H9 (cell line): ENCODE measurements at places on chromosomes 7 and 10.
A peak's percentile ranks its signal among the peaks of the same experiment; 100 is the strongest.

- no peaks in the 10 kb centered on the region for H3K27me3 ChIP-seq
- no peak overlapping the region for H3K27ac ChIP-seq
- H3K4me3 ChIP-seq = no peak overlapping the region
- H3K36me3 ChIP-seq = peaks cover 5% of the 10 kb centered on the region; the same call in 1 of the 2 replicates
Measured at GRCh38 chr7:41900532-41900931, 197.6 kb upstream of the INHBA start.

DNA sequence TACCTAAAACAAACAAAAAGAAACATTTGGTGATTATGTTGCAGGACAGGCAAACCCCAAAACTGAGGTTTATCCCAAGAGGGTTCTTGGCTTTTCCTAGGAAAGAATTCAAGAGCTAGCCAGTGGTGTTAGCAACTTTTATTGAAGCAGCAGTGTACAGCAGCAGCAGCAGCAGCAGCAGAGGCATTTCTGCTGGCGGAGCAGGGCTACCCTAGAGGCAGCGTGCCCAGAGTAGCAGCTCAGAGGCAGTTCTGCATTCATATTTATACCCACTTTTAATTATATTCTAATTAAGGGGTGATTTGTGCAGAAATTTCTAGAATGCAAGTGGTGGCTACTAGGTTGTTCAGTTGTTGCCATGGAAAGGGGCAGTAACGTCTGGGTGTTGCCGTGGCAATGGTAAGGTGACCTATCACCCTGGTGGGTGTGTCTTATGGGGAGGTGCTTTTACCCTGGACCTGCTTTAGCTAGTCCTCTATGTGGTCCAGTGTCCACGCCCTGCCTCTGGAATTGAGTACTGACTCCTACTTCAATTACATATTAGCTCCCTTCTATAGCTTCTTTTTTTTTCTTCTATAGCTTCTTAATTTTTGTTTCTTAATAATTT lies 53.9 kb downstream of the VCL start:
- H3K4me3 ChIP-seq = no peak overlapping the region
- peaks cover 7% of the 10 kb centered on the region for H3K36me3 ChIP-seq
- no peaks in the 10 kb centered on the region for H3K27me3 ChIP-seq
- H3K27ac ChIP-seq = no peak overlapping the region

DNA sequence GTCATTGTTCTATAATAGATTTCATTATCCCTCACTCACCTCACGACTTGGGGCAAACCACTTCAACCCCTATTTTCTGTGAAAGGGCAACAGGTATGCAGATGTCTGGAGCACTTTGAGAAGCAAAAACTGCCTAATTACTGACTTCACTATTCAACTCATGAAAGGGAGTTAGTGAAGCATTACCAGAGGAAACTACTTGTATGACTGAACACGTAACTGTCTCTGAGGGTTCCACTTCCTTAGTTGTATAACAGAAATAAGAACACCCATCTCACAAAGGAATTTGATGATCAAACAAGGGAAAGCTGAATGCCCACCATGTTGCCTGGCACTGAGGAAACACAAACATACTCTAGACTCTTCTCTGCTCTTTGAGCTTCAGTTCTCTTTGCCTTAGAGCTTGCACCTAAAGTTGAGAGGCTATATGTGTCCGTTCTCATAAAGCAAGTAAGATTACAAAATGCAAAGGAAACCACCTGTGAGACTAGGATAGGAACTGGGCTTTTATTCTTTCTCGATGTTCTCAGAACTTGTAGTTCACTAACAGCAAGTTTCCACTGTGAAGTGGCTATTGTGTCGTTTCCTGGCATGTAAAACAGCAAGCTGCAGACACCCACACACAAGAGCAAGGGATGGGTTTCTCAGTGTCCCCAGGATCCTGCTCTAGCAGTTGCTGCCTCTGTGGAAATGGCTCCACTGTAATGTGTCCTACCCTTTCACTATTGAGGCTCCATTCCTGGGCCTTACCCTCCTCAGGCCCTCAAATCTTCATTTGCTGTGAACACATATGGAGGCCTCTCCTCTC lies 2.6 kb downstream of the TMEM243 start:
- H3K4me3 ChIP-seq = no peak overlapping the region
- peaks cover 21% of the 10 kb centered on the region for H3K36me3 ChIP-seq
- H3K4me1 ChIP-seq = 0 out of 2 replicates have a peak, but pooled peaks cover 2% of the 10 kb centered on the region

DNA sequence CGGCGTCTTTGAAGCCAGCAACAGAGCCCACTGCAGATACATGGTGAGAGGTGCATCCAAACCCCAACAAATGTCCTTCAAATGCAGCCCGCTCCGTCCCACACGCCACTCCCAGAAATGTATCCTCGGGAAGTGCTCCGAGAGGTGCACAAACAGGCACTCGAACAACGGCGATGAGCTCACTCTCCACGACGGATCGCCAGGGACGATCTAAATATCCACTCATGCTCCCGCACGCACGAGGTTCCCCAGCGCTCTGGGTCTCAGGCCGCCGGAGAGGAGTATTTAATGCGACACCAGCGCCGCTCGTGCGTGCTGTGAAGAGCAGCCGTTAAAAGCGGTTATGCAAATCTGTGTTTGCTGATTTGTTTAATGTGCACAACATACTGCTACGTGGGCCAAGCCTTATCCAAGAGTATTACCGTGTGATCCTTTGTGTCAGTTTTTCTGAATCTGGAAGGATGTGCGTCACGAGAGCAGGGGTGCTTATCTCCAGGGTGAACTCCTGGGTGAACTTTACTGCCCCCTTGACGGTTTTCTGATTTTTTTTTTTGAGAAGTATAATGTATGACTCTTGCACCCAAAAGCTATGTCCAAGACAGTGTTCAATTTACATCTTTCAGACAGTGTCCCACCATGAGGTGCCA lies 48.5 kb upstream of the PPP2R2D start:
- no peak overlapping the region for H3K27ac ChIP-seq
- peak; percentile 17 for DNase-seq
- H3K27me3 ChIP-seq = no peaks in the 10 kb centered on the region
- H3K4me1 ChIP-seq = no peaks in the 10 kb centered on the region

- H3K27me3 ChIP-seq = no peaks in the 10 kb centered on the region
- H3K36me3 ChIP-seq = peaks cover 4% of the 10 kb centered on the region
- H3K4me1 ChIP-seq = no peaks in the 10 kb centered on the region
- no peak for DNase-seq
- H3K4me3 ChIP-seq = no peak overlapping the region
Measured at GRCh38 chr10:11593612-11594011, 17.8 kb downstream of the USP6NL start.

GRCh38 chr10:1024103-1024502 lies 1.6 kb downstream of the IDI2 start:
- no peak for DNase-seq
- H3K27me3 ChIP-seq = no peaks in the 10 kb centered on the region
- no peaks in the 10 kb centered on the region for H3K4me1 ChIP-seq
- H3K27ac ChIP-seq = no peak overlapping the region
- H3K4me3 ChIP-seq = no peak overlapping the region

DNA sequence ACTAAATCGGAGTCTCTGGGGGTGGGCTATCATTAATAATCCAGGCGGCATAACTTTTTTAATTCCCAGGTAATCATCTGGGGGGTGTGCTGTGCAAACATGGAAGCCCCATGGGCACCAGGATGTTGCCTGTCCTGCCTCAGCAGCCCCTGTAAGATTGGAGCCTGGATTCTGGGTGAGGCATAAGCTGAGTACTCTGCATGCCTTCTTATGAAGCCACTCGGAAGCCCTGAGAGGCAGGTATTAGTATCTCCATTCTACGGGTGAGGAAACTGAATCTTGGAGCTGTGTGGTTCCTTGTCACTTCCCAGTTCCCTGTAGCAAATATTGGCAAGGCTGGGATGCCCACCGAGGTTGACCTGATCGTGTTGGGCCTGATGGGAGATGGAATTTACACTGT lies 7.4 kb upstream of the OPN4 start:
- H3K27ac ChIP-seq = no peak overlapping the region
- no peaks in the 10 kb centered on the region for H3K27me3 ChIP-seq
- no peak overlapping the region for H3K4me3 ChIP-seq
- no peaks in the 10 kb centered on the region for H3K4me1 ChIP-seq
- DNase-seq = no peak

GRCh38 chr10:132065491-132066105 lies at the start of gene JAKMIP3:
Gene JAKMIP3, plus strand, starts transcription at chr10:132065946. Its CDS starts 38,863 bp downstream, at chr10:132104809.
- no peaks in the 10 kb centered on the region for H3K27me3 ChIP-seq
- no peak within 1 kb of the TSS for H3K27ac ChIP-seq
- H3K36me3 ChIP-seq = no peaks in the 10 kb centered on the region
- peak within 1 kb of the TSS; percentile 49 for H3K4me3 ChIP-seq

GRCh38 chr7:107917763-107918651 lies 27.0 kb downstream of the DLD start:
- DNase-seq = no peak
- no peaks in the 10 kb centered on the region for H3K27me3 ChIP-seq
- H3K27ac ChIP-seq = no peak overlapping the region
- H3K4me1 ChIP-seq = no peaks in the 10 kb centered on the region

GRCh38 chr10:97553575-97554031 lies 19.0 kb upstream of the ANKRD2 start:
- H3K27me3 ChIP-seq = no peaks in the 10 kb centered on the region
- H3K4me1 ChIP-seq = peaks cover 6% of the 10 kb centered on the region; the same call in 1 of the 2 replicates
- peaks cover 7% of the 10 kb centered on the region; the same call in 1 of the 2 replicates for H3K36me3 ChIP-seq
- H3K27ac ChIP-seq = no peak overlapping the region

GRCh38 chr10:88080213-88080612 lies 216.8 kb downstream of the PTEN start:
- DNase-seq = no peak
- H3K4me1 ChIP-seq = no peaks in the 10 kb centered on the region; the same call in 1 of the 2 replicates
- H3K4me3 ChIP-seq = no peak overlapping the region
- H3K27me3 ChIP-seq = no peaks in the 10 kb centered on the region

- no peak for DNase-seq
- no peaks in the 10 kb centered on the region for H3K27me3 ChIP-seq
Measured at GRCh38 chr7:711922-712380, 14.5 kb upstream of the DNAAF5 start.

- no peak overlapping the region for H3K27ac ChIP-seq
- no peaks in the 10 kb centered on the region for H3K4me1 ChIP-seq
- no peaks in the 10 kb centered on the region for H3K27me3 ChIP-seq
- no peak for DNase-seq
- H3K36me3 ChIP-seq = no peaks in the 10 kb centered on the region
- no peak overlapping the region for H3K4me3 ChIP-seq
Measured at GRCh38 chr7:91898240-91898992, 17.9 kb upstream of the MTERF1 start.

DNA sequence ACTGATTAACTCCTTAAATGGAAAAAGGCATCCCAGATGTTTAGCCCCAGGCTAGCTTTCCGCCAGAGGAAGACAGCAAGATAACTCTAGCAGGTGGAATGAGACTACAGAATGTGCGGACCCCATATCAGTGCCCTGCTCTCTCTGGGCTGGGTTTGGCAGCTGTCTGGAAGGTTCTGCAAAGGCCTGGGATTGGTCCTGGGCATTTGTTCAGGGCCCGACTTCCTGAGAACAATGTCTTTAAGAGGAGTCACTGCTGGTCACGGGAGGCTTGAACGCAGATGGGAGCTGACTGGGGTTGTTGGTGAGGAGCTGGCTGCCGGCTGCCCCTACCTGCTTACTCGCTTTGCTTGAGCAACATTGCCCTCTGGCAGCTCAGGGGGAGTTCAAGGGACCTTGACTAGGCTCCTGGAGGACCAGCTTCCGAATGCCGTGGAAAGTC lies 130.6 kb upstream of the BTBD16 start:
- H3K4me1 ChIP-seq = peaks cover 3% of the 10 kb centered on the region; the same call in 1 of the 2 replicates
- H3K36me3 ChIP-seq = peaks cover 28% of the 10 kb centered on the region
- no peak overlapping the region for H3K27ac ChIP-seq
- H3K4me3 ChIP-seq = no peak overlapping the region
- DNase-seq = no peak

GRCh38 chr7:1122832-1123501 lies 35.1 kb downstream of the GPER1 start:
- no peak overlapping the region for H3K4me3 ChIP-seq
- DNase-seq = no peak
- H3K27ac ChIP-seq = no peak overlapping the region

DNA sequence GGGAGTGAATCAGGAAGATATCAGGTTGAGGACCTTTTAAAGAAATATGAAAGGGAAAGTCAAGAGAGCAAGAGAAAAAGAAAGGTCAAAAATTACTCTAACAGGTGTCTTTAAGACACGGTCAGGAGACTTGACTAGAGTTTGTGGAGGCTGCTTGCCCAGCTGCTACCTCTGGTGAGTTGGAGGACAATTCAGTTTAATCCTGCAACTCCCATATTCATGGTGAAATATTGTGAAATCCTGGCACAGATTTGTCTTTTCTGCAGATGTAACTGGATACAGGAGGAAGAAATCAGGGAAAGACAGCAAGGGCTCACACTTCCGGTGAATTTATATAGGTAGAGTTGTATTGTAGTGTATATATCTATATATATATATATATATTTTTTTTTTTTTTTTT lies 93.5 kb downstream of the AKAP9 start:
- no peak for DNase-seq
- no peaks in the 10 kb centered on the region for H3K27me3 ChIP-seq
- no peaks in the 10 kb centered on the region for H3K4me1 ChIP-seq
- H3K4me3 ChIP-seq = no peak overlapping the region
- H3K36me3 ChIP-seq = peaks cover 9% of the 10 kb centered on the region; the same call in 2 of the 3 replicates

- no peaks in the 10 kb centered on the region for H3K36me3 ChIP-seq
- peaks cover 7% of the 10 kb centered on the region; the same call in 1 of the 2 replicates for H3K4me1 ChIP-seq
- H3K4me3 ChIP-seq = peak overlapping the region; percentile 78; the same call in 2 of the 3 replicates
- DNase-seq = peak; percentile 83
- no peak overlapping the region for H3K27ac ChIP-seq
Measured at GRCh38 chr10:69567920-69568319, 5.3 kb downstream of the NEUROG3 start.

DNA sequence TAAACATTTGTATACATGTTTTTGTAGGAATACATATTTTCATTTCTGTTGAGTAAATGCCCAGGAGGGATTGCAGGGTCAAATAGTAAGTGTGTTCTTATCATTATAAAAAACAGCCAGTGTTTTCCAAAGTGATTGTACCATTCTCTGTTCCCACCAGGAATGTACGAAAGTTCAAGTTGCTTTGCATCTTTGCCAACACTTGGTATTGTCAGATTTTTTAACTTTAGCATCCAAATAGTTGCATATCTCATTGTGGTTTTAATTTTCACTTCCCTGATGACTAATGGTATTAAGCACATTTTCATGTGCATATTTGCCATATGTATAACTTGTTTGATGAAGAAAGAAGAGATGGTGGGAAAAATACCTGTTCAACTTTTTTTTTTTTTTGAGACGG lies 213.9 kb downstream of the ZNF365 start:
- no peaks in the 10 kb centered on the region for H3K27me3 ChIP-seq
- no peaks in the 10 kb centered on the region for H3K4me1 ChIP-seq
- H3K36me3 ChIP-seq = no peaks in the 10 kb centered on the region
- no peak overlapping the region for H3K4me3 ChIP-seq
- no peak for DNase-seq

DNA sequence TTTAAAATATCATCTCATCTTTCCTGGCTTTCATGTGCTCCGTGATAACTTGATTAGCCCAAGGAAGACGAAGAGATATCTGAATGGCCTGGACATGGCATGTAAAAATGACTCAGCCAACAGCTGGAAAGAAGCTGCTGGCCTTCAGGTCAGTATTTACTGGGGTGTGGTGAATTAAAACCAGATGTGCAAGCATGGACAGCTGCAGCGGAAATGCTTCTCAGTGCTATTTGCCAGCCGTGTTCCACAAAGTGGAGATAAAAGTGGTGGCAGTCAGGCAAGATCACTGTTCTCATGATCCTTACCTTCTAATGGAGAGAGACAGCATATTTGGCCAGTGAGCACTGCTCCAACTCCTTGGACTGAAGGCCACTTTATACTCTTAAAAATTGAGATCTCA lies 203.1 kb upstream of the VSTM2A start:
- H3K27me3 ChIP-seq = no peaks in the 10 kb centered on the region
- H3K4me1 ChIP-seq = no peaks in the 10 kb centered on the region
- H3K27ac ChIP-seq = no peak overlapping the region
- H3K36me3 ChIP-seq = no peaks in the 10 kb centered on the region

- H3K27ac ChIP-seq = no peak overlapping the region
- no peaks in the 10 kb centered on the region for H3K4me1 ChIP-seq
- H3K36me3 ChIP-seq = no peaks in the 10 kb centered on the region
- no peak for DNase-seq
- no peak overlapping the region for H3K4me3 ChIP-seq
Measured at GRCh38 chr10:10804061-10804460, 213.6 kb upstream of the CELF2 start.
